ENCODE measurements at places on chromosomes 3 and 15.

DNA sequence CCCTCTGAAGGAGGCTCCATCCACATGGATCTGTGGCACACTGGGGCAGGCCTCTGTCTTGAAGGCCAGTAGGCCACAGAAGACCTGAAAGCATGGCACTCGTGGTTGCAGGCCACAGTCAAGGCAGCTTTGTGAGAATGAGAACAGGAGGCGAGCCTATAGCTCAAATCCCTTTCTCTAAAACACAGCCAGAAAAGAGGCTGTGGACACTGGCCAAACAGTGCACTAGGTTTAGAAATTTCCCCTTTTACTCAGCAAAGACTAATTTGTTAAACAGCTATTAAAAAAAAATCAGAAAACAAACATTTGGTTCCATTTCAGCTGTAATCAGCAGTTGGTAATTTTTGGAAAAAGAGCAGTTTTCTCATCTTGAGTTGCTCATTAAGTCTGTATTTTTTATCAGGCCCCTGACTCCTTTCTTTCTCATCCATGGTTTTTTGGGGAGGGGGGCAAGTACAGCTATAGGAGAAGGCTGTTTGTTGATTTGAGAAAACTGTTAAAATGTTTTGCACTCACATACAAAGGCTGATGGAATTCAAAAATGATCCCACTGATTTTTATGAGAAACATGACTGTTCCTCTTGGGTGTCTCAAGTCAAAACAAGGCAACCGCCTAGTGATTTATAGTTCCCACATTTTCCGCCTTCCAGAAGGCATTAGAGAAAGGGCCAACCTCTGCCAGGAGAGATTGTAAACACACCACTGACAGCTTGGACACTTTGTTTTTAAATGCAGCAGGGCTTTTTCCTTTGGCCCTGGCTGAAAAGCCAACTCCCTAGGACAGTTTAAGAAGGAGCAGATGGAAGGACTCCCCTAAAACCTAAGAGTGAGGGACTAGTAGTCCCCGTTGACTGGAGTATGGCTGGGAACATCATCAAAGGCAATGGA, 28.1 kb downstream of the PARP16 start:
- DNase-seq, result no peak

GRCh38 chr3:159731254-159731653, 257.4 kb upstream of the IL12A start:
- DNase-seq, result no peak

GRCh38 chr15:65663521-65663920, 41.8 kb downstream of the SLC24A1 start:
- no peak for DNase-seq

DNA sequence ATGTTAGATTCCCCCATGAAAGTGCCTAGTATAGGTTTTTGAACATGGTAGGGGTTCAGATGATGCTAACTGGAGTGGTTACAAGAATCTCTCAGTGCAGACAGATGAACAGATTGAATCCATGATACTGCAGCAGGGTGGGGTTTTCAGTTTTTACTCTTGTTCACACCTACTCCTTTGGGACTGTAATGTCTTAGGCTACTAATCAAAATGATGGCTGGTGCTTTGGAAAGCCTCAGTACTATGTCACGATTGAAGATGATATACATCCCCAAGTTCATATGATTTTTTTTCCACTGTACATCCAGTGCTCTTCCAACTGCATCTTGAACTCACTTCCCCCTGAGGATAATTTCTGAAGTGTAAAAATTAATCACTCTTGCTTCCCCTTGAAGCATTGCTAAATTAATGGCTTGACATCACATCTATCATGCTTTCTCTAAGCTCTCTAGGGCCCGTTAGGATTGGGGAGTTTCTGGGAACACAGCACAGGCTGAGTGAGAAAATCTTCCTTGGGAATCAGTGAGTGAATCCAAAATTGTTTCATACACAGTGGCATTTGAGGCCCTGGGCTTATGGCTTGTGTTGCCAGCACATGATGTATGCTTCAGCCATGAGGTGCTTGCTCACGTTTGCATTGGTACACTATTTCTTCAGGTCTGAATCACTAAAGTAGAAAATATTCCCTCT, 115.0 kb upstream of the TPRG1 start:
- DNase-seq, result no peak
